Foreskin keratinocyte (primary cell): ENCODE measurements at places on chromosomes 7 and 10.

- DNase-seq, result no peak
Measured at GRCh38 chr10:958856-959255, 27.4 kb upstream of the LARP4B start.

DNA sequence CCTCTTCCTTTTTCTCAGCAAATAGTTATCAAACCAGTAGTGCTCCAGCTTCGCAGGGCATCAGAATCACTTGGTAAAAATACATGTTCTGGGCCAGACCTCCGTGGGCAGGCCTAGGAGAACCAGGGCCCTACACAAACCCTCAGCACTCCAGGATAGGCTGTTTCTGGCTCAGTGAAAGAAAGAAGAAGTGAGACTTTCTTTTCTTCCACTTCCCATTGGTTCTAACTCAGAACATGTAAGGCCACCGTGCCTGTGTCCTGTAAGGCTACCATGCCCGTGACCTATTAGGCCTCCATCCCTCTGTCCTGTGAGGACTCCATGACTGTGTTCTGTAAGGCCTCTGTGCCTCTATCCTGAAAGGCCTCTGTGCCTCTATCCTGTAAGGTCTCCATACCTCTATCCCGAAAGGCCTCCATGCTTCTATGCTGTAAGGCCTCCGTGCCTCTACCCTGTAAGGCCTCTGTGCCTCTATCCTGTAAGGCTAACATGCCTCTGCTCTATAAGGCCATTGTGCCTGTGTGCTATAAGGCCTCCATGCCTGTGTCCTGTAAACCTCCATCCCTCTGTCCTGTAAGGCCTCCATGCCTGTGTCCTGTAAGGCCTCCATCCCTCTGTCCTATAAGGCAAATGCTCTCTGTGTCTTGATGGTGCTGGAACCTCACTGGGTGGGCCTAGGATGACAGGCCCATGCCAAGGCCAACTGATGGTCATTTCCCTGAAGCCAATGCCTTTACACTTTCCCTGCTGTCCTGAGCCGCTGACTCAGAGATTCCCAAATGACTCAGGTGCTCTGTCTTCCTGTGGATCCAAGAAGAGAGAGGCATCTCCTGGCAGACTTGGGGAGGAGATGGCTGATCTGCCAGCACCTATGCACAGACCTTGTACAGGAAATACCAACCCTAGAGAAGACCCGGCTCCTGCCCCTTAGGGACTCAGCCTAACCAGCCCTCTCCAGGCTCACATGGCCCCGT is 96.6 kb upstream of the CACUL1 start:
- peak; percentile 67 for DNase-seq

- no peak for DNase-seq
Measured at GRCh38 chr7:147796581-147796980, 794.0 kb upstream of the C7orf33 start.

DNA sequence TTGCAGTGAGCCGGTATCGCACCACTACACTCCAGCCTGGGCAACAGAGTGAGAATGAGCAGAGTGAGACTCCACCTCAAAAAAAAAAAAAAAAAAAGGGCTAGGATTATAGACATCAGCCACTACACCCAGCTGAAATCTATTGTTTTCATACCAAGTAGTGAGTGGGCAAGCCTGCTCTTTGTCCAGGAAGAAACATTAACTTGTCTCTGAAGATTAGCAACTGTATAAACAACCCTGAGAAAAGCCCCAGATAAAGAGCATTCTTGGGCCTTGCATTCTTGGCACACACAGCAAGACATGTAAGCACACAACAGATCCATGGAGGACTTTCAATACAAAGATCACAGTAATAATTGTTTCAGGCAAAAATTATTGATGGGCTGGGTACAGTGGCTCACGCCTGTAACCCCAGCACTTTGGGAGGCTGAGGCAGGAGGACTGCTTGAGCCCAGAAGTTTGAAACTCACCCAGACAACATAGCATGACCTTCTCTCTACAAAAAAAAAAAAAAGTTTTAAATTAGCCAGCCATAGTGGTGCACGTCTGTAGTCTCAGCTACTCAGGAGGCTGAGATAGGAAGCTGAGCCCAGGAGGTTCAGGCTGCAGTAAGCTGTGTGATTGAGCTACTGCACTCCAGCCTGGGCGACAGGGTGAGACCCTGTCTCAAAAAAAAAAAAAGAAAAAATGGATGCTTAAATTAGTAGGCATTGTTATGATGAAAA is 4.4 kb downstream of the PSPH start:
- peak; percentile 40 for DNase-seq

GRCh38 chr10:109040622-109041021 is 882.7 kb downstream of the XPNPEP1 start:
- DNase-seq, result no peak

DNA sequence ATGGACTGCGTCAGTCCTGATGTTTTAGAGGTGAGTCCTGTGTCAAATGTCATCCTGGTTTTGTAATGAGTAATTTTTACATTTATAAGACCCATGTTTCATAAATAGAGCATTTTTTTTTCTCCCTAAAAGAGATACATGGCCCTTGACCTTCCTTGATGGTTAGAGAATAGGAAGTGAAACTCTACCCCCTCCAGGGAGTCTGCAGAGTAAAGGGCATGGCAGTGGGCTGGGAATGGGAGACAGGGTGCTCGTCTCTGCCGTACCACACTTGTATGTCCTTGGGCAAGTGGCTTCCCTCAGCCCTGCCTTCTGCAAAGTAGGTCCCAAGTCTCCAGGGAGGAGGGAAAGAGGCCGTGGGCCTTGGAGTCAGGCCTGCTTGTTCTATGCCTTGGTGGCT is 63.9 kb downstream of the WDFY4 start:
- no peak for DNase-seq

GRCh38 chr10:131653140-131653539 is 247.7 kb upstream of the PPP2R2D start:
- no peak for DNase-seq

GRCh38 chr10:59831658-59832503 is 74.5 kb downstream of the CCDC6 start:
- DNase-seq, result peak; percentile 25

- DNase-seq, result no peak
Measured at GRCh38 chr10:114239117-114239993, at the start of gene VWA2. Gene VWA2 (plus strand): TSS chr10:114239254. CDS start chr10:114248714, 9,460 bp downstream.

DNA sequence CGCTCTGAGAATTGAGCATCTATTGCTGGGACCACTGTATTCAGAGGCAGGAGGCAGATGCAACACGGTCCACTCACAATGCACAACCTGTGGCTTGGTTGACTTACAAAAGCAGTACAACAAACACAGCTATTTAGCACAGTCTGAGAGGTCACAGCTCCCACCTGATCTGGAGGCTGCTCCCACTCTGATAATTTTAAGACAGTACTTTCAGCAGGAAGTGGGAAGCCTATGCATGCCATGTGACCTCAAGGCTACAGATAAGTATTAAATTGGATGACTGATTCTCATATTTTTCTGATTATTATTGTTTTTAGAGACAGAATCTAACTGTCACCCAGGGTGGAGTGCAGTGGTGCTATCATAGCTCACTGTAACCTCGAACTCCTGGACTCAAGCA is 659.3 kb downstream of the PARD3 start:
- DNase-seq, result no peak

GRCh38 chr10:79561257-79561656 is 1.1 kb upstream of the SFTPA2 start:
- DNase-seq, result no peak

DNA sequence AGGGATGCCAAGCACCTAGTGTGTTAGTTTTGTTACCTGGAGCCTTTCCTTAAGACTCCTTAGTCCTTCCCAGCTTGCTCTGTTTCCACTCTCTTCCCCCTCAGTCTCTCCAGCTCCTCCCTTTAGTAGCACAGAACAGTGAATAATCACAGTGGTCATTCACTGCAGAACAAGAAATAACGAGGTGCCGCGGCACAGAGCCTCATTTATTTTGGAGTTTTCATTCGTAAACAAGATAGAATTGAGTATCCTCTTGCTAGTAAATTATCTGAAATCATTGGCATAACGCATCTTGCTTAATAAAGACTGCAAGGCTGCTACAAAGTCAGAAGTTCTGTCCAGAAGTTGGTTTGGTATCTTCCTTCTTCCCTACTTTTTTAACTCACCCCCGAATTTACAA is 129.3 kb upstream of the LANCL2 start:
- DNase-seq, result no peak

GRCh38 chr10:16803464-16803863 is 13.8 kb downstream of the RSU1 start:
- no peak for DNase-seq

- no peak for DNase-seq
Measured at GRCh38 chr7:25215694-25216335, 12.5 kb downstream of the NPVF start.

GRCh38 chr10:118838364-118838763 is 83.6 kb upstream of the CACUL1 start:
- no peak for DNase-seq

GRCh38 chr10:50740293-50740648 is 535 bp downstream of the ASAH2B start:
- DNase-seq, result peak; percentile 58

GRCh38 chr10:122515588-122516231 is 44.8 kb upstream of the DMBT1 start:
- no peak for DNase-seq

DNA sequence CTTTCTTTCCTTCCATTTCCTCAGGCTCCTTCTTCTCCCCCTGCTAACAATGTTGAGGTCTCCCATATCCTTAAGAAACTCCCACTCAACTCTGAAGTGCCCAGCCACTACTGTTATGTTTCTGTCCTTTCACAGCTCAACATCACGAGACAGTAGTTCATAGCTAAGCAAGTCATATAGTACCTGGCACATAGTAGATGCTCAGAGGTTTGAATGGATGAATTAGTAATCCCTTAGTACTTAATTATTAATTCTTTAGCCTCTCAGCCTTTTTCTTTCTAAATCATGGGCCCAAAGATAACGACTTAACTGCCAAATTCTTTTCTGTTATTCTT is 22.6 kb downstream of the CSGALNACT2 start:
- no peak for DNase-seq

GRCh38 chr10:22345301-22346095 is at the start of gene SPAG6:
Gene SPAG6 (plus strand): TSS chr10:22345496. CDS start chr10:22345612, 116 bp downstream.
- no peak for DNase-seq

GRCh38 chr10:131088619-131089018 is 222.9 kb downstream of the TCERG1L start:
- DNase-seq, result no peak

DNA sequence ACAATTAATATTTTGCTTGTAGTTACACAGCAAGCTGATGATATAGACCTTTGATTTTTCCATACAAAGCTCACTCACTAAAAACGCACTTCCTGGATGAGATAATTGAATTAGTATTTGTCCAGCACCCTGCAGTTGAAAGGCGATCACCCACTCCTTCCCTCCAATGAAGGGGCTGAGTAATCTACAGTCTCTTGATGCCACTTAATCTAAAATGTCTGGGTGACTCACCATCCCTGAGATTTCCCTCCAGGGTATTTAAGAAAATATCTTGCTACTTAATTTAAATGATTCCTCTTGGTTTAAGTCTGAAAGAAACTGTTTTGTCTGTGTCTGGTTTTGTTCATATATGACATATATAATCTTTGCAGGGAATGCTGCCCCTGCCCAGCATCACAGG is 515.3 kb downstream of the GRID1 start:
- DNase-seq, result peak; percentile 74

- DNase-seq, result no peak
Measured at GRCh38 chr7:45036796-45037195, 36.8 kb downstream of the CCM2 start.

DNA sequence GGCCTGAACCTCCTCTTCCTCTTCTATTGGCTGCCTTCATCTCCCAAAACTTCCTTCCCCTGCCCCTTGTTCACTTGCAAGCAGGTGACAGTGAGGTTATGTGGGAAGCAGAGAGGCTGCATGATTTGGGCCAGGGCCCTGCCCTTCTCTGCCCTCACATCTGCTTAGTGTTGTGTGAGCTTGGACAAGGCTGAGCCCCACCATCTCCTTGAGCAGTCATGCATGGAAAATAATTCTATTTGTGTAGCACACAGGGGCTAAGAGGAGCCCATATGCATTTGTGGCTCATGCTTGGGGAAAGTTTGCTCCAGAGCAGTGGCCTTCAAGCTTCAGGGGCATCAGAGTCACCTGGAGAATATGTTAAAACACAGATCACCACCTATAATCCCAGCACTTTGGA is 26.8 kb upstream of the AQP1 start:
- DNase-seq, result no peak

- DNase-seq, result no peak
Measured at GRCh38 chr7:66927348-66927948, 6.4 kb downstream of the TMEM248 start.

- no peak for DNase-seq
Measured at GRCh38 chr7:116686033-116686432, 14.0 kb downstream of the MET start.

DNA sequence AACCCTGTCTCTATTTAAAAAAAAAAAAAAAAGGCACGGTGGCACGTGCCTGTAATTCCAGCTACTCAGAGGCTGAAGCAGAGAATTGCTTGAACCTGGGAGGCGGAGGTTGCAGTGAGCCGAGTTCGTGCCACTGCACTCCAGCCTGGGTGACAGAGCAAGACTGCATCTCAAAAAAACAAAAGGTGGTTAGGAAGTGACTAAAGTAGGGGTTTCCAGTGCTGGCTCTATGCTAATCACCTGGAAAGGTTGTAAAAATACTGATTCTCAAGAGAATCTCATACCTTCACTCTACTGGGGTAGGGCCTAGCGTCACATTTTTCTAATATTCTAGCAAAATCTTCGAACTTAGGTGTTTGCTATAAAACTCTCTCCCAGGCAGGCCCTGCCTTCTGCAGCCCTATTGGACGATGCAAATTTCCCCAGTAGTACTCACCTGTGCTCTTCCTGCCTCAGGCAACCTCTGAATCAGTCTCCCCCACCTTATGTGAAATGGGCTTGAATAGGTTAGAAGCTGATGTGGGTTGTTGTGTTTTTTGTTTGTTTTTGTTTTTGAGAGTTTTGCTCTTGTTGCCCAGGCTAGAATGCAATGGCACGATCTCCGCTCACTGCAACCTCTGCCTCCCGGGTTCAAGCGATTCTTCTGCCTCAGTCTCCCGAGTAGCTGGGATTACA is 3.5 kb downstream of the ZP3 start:
- peak; percentile 58 for DNase-seq

DNA sequence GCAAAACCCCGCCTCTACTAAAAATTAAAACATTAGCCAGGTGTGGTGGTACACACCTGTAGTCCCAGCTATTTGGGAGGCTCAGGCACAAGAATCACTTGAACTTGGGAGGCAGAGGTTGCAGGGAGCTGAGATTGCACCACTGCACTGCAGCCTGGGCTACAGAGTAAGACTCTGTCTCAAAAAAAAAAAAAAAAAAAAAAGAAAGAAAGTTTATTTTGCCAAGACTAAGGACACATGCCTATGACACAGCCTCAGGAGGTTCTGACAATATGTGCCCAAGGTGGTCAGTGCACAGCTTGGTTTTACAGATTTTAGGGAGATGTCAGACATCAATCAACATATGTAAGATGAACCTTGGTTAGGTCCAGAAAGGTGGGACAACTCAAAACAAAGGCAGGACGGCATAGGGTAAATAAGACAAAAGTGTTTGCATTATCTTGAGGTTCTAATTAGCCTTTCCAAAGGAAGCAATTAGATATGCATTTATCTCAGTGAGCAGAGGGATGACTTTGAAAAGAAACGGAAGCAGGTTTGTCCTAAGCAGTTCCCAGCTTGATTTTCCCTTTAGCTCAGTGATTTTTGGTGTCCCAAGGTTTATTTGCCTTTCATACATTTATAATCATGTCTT is 20.7 kb upstream of the OTUD1 start:
- no peak for DNase-seq

GRCh38 chr10:101529207-101529606 is 58.9 kb downstream of the POLL start:
- no peak for DNase-seq

- DNase-seq, result no peak
Measured at GRCh38 chr7:44333911-44334733, 8.7 kb upstream of the CAMK2B start.

GRCh38 chr10:117362313-117362712 is 12.9 kb downstream of the PDZD8 start:
- DNase-seq, result no peak
